GM03348 (cell line): ENCODE measurements at places on chromosomes 4 and X.

- DNase-seq, result no peak
Measured at GRCh38 chr4:181951265-181951664, 291.9 kb upstream of the TENM3 start.

DNA sequence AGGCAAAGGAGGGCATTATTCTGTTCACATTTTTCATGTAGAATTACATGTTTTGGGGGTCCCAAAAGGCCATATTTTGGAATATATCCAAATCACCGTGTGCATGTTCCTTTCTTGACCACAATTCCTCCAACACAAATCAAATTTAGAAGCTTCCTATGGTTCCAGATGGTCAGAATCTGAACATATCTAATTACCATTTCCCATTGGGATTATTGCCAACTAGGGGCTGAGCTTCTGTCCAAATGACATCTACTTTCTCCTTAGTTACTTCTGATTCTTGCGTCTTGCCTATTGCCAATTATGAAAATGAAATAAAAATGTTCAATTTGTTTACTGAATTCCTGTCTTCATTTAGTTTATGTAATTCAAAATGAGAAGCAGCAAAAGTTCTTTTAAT is 163.7 kb downstream of the CPE start:
- no peak for DNase-seq

GRCh38 chrX:74250574-74250973 is 53.4 kb upstream of the ZCCHC13 start:
- DNase-seq, result no peak

DNA sequence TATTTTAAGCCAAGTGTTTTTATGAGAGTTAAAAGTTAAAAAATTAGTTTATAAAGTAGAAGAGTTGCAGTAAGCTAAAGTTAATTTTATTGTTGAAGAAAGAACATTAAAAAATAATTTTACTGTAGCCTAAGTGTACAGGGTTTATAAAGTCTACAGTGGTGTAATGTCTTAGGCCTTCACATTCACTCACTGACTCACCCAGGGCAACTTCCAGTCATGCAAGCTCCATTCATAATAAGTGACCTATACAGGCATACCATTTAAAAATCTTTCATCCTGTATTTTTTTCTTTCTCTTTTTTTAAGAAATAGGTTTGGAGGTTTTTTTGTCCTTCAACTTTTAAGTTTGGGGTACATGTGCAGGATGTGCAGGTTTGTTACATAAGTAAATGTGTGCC is 87.9 kb upstream of the NR3C2 start:
- no peak for DNase-seq

- no peak for DNase-seq
Measured at GRCh38 chrX:9746148-9746888, 19.3 kb downstream of the GPR143 start.

DNA sequence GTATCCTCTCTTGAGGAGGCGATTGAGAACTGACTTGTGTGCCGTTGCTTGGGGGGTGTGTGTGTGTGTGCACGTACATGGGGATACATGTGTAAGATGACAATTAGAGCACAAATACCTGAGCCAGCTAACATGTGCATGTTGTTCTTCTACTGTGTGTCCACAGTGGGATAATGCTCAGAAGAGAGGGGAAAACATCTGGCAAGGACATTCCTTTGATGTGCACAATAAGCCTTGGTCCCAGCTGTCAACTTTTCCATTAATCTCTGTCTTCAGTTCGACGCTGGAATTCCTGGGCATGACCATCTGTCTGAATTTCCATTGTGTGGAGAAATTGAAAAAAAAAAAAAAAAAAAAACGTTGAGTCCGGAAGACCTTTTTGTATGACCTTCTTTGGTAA is 592.0 kb upstream of the GALNTL6 start:
- DNase-seq, result no peak

- DNase-seq, result no peak
Measured at GRCh38 chr4:82069883-82070638, 303.7 kb downstream of the HNRNPD start.
